ENCODE measurements at places on chromosomes 4 and X. TPM values are rescaled to one million over a fixed set of nuclear protein-coding genes. Genes with fewer than 3 reads are reported as not detected.

DNA sequence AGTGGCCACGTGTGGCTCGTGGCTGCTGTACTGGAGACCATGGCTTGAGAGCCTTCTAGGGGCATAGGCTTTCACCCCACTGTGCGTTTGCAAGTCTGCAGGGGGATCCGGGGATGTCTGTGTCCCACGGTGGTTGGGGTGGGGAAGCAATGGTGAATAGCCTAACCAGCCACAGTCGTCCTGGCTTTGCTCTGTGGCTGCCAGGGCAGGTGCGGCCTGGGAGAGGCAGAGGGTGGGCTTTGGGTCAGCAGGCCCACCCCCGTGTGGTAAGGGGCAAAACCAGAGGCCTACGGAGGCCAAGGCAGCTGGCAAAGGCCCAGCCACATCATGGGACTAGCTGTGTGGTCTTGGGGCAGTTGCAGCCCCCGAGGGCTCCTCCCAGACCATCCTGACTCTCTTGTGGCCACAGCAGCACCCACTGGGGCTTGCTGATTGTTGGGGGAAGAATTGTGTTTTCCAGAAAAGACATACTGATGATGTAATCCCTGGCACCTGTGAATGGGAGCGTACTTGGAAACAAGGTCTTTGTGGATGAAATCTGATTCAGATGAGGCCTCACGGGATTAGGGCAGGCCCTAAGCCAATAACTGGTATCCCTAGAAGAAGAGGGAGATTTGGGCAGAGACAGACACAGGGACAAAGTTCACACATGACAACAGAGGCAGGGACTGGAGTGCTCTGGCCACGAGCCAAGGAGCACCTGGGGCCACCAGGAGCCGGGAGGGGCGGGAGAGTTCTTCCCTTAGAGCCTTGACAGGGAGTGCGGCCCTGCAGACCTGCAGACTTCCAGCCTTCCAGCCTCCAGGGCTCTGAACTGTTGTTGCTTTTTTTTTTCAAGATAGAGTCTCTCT lies 2.9 kb downstream of the CPZ start:
- DNase-seq: no peak

- no peak for DNase-seq
These were observed 193.5 kb upstream of the NEIL3 start for GRCh38 chr4:177116161-177116560.

- no peak for DNase-seq
These were observed 271.1 kb upstream of the ZFP42 start for GRCh38 chr4:187724456-187724855.

DNA sequence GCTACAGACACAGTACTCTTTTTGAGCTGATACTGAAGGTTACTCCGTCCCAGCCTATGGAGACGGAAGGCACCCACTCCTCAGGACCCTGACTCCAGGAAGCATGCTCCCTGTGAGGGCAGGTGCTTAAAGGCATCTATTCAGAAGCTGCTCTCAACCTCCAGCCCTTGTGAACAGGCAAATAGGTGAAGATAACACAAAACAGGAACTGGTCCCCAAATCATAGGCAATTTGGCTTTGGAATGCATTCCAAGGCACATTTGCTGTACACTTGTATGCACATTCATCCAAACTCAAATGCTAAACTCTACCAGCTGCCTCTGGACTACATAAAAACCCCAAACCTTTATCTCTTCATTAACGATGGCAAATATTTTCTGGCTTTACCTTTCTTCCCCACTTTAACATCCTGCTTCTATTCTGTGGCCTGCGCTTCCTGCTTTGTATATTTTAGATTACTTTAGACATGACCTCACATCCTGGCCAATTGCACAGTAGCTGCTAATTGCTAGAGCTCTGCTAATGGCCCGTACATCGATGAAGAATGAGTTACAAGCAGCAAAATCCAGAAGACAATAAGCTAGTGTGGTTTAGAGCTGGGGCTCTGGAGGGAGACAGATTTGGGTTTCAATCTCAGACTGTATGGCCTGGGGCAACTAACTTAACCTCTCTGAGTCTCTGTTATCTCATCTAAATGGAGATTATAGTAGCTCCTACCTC lies 3.2 kb downstream of the SEL1L3 start:
- no peak for DNase-seq

DNA sequence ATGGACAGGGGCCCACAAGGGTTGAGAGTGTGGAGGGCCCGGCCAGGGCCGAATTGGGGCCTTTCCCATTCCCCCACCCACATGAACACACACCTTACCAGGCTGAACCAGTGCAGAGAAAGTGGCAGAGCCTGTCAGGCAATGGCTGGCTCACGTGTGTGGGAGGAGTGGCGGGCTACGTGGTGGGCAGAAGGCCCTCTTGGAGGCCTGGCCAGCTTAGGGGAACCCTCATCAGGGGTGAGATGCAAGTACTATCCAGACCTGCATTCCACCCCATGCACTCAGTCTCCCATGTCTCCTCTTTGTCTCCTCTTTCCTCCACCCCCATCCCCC lies 965 bp downstream of the TCEAL4 start:
- DNase-seq: no peak

- DNase-seq: no peak
These were observed 17.9 kb upstream of the MAOB start for GRCh38 chrX:43899878-43900815.

- DNase-seq: no peak
These were observed 6.2 kb upstream of the SETD7 start for GRCh38 chr4:139562067-139562684.

Gene VEGFC
- 18.9 TPM for total RNA-seq

Gene CXorf66
- not detected for total RNA-seq

Data from pulmonary artery endothelial cell (primary cell).